Ovary (tissue), 10 donors: ENCODE measurements at places on chromosomes 1 and 21. TPM values are rescaled to one million over a fixed set of nuclear protein-coding genes. Genes with fewer than 3 reads are reported as not detected.
A peak's percentile ranks its signal among the peaks of the same experiment; 100 is the strongest.

Gene VAV3
- total RNA-seq: 7.4 TPM

Gene SPTA1
- 0.23 TPM for total RNA-seq

Gene ATP1A2
- 34.0 TPM for total RNA-seq

Gene MRAP
- total RNA-seq: 9.2 TPM

Gene USP21
- total RNA-seq: 41.9 TPM

Gene FCAMR
- total RNA-seq: not detected

Gene BARHL2
- total RNA-seq: not detected

Gene BLACAT1
- total RNA-seq: 0.60 TPM

DNA sequence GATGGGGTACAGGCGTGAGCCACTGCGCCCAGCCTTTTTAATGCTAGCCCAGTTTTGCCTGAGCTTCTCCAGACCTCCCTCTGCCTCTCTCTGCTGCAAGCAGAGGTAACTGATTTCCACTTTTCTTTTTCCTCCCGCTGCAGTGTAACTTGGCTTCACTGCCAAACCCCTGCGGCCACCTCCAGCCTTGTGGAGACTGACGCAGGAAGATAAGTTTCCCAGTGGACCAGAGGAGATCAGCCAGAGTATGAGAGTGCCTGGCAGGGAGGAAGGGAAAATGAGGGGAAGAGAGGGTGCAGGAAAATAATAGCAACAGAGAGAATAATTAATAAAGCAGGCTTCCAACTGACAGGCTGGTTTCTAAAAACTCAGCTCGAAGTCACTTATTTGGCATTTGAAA is 143.7 kb downstream of the PCNX2 start:
- DNase-seq: no peak

DNA sequence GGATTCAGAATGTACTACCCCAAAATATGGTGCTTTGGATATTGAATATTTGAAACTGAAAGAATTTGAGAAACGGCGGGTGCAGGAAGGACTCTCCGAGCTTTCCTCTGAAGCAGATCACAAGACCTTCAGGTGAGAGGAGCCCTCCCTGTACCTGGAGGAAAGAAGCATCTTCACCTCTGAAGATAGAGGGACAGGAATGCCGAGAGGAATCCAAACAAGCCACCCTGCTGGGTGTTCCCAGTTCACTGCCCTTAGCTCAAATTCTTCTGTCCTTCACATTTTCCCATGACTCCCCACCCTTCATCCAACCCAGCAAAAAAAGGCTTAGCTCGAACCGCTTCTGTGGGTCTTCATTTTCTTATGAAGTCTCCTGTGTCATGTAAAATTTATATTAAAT is 18.2 kb upstream of the PADI2 start:
- no peak for DNase-seq

DNA sequence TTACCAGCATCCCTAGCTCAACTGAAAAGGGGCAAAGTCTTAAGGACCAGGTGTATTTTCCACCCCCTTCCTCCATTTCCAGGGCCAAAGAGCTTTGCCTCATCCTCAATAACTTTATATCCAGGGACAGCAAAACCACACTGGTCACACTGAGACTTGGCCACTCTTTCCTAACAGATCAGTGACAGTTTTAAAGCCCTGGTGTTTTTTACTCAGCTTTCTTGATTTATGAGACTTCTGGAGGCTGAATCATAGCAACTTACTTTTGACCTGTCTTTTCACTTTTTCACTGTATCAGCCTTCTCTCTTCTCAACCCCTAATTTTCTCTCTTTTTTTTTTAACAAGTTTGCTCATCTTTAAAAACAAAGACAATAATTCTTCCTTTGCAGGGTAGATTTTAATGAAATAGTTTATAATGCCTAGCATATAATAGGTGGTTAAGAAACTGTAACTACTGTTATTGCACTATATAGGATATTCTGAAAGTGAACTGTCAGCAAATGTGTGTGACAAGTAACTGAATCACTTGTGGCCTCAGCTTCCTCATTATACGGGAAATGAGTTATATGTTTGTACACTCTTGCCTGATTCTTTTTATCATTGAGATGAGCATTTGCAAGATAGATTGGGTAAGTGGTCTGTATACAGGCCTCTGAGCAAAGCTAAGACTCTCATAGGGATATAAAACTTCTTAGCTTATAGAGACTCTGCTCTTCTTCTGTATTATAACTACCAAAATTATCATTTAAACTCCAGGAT is 19.7 kb upstream of the DYNLT5 start:
- DNase-seq: no peak

DNA sequence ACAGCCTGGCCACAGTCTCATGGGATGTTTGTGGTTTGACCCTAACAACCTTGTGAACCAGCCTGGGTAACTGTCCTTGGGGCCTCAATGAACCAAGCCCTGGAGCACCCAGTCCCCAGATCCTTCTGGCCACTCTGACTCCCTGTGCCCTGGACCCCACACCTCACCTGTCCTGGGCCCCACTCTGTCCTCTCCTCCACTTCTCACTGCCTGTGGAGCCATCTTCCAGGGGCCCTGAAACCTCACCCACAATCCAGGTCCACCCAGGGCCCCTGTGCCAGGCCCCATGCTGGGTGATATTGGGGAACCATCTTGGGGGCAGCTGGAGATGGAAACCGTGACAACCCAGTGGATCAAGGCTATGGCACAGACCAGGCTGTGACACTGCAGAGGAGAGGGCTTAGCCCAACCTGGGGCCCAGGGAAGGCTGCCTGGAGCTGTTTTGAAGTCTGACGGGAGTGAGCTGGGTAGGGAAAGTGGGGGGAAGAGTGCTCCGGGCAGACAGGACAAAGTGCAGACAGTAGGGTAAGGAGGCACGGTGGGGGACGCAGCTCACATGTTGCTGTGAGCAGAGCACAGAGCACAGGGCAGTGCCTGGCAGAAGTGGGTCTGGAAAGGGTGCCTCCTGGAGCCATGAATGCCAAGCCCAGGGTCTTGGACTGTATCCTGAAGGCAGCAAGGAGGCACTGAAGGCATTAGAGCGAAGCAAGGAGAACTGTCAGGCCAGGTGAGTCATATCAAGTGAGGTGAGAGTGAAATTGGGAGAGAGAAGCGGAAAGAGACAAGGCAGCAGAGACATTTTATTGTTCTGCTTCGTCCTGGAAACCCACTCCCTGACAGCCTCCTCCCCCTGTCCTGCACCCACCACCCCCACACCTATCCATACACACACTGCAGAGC is 12.1 kb upstream of the LRP8 start:
- no peak for DNase-seq

DNA sequence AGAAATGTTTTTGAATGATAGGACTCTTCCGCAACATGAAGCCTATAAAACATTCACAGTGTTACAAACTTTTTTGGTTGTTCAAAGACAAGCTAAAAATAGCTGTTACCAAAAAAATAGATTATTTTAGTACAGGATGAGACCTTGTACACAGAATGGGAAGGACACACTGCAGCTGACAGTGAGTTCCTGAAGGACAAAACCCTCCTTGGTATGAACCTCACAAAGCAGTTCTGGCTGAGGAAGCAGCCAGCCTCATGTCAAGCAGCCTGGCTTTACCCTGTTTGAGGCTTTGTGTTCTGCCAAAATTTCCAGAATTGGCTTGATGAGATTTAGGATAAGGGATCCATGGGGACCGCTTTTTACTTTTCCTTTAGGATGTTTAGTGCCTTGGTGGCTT is 93.7 kb downstream of the RGL1 start:
- no peak for DNase-seq

GRCh38 chr1:150572918-150573647 is 6.3 kb downstream of the MCL1 start:
- peak; percentile 15 for DNase-seq

- DNase-seq: no peak
Measured at GRCh38 chr1:115377411-115377810, 39.4 kb upstream of the NGF start.

DNA sequence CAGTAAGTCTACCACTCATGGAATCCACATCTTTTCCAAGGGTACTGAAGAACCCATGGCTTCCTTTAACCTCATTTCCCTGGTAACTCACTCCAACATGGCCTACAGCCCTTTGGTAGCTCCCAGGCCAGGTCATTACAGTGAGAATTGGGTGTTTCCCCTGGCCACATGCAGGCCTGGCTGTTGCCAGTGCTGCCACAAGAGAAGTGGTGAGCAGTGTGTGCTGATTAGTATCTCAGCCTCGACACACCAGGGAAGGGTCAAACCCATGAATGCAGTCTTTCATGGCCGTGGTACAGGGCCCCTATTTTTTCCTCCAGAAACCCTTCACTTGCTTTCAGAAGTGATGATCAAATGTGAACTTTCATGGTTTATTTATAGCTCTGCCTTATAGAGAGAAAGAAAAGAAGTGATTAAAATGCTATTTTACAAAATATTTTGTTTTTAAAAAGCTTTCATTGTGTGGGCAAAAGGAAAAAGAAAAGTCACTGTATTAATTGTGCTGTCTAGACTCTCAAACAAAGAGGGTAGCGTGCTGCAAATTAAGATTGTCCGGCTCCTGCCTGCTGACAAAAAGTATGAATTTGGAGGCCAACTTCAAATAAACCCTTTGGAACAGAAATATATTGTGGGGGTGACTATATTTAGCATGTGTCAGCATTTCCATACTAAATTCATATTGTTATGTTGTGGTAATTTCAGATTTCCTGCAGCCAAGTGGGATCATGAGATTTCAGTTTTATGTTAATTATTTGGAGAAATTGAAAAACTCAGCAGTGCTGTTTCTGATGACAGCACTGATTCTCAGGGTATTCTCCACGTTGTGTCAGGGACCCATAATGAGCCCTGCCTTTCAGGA is 62.0 kb upstream of the HOOK1 start:
- no peak for DNase-seq

DNA sequence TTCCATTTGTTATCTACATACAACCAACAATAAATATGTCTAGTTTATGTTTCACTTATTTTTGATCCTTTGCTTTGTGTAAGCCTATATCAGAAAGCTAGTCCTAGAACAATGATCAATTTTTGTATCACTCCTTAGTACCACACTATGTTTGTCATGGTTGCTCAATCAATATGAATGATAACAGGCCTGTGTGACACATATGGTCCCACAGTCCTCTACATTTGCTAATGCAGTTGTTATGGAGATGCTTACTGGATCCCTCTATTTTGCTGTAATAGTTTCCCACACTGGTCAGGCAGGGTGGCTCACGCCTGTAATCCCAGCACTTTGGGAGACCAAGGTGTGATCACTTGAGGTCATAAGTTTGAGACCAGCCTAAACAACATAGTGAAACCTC is 59.1 kb downstream of the ERO1B start:
- no peak for DNase-seq

DNA sequence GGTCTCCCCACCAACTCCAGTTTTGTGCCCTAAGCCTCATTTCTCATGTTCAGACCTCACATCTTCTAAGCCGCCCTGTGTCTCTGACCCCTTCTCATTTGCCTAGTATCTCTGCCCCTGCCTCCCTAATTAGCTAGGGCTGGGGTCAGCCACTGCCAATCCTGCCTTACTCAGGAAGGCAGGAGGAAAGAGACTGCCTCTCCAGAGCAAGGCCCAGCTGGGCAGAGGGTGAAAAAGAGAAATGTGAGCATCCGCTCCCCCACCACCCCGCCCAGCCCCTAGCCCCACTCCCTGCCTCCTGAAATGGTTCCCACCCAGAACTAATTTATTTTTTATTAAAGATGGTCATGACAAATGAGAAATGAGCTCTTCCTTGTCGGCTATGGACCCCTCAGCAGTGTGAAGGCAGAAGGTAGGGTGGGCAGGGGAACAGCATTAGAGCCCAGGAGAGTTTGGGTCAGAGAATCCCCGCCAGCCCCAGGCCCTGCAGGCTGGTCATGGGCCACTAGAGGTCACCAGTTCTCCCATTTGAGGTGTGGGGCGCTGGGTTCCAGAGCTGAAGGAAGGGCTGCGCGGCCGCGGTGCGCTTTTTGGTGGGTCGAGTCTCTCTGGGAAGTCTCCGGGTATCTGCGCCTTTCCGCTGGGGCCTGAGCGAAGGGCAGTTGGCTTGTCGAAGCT is 11.5 kb downstream of the ADAMTSL4 start:
- DNase-seq: peak; percentile 88

- no peak for DNase-seq
Measured at GRCh38 chr21:14866859-14867765, 197.7 kb downstream of the NRIP1 start.

- no peak for DNase-seq
Measured at GRCh38 chr1:7555391-7556185, 215.5 kb upstream of the VAMP3 start.

DNA sequence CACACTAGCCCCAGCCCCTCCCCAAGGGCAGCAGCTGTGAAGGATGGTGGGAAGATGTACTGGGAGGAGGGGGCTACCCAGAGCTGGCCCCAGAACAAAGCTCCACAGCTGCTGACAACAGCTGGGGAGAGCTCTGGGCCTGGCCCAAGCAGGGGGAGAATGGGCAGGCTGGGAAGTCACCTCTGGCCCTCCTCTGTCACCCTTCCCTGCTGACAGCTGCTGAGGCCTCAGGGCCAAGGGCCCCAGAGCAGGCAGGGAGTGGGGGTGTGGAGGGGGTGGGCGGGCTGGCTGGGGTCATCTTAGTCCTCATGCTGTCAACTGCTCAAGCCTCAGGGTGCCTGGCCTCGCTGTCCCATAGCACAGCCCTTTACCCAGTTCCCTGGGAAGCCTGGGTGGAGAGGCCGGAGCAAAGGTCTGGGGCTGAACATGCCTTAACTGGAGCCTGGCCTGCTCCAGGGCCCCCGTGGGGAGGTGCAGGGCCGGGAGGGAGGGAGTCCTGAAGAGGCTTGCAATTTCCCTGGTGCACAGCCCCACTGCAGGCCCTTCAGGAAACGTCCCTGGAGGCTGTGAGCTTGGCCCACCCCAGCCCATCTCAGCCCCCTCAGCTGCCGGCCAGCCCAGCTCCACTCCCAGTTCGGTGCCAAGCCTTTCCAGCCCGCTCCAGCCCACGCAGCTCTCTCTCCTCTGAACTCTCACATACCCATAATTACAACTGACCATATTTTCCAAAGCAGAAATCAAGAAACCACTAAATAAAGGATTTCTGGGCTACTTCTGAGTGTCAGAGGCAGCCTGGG is 25.7 kb downstream of the HSPG2 start:
- DNase-seq: peak; percentile 85

DNA sequence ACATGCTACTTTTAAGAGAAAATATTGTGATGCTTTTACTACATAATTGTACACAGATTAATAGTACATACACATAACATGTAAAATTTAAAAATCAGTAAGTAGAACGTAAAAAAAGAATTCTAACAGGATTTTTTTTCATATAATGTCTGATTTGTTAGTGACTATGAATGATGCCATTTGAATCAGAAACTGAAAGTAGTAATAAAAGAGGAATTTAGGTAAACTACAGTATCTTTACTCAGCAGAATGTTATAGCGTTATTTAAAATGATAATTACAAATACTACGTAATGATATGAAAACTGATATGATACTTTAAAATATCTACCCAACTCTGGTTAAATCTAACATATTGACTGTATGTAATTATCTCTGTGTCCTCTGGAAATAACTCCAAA is 116.1 kb downstream of the DENND1B start:
- DNase-seq: no peak

- no peak for DNase-seq
Measured at GRCh38 chr1:185824106-185824505, 89.9 kb downstream of the HMCN1 start.

DNA sequence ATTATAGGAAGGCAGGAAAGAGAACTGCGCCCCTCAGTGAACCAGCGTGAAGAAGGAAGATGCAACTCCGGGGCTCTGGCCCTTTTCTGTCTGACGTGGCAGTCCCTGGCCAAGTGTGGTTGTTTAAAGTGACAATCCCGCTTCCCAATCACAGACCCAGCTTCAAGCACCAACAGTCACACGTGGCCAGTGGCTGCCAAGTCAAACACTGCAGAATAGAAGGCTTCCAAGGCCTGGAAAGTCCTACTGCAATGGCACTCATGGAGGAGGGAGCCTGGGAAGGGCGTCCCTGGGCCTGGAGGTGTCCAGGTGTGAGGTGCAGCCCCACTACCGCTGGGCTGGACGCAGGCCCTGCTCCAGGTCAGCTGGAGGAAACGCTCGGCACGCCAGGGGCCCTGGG is 143.8 kb downstream of the CASZ1 start:
- no peak for DNase-seq

GRCh38 chr1:206021008-206021625 is 2.6 kb downstream of the CTSE start:
- DNase-seq: no peak
